ENCODE measurements at places on chromosomes 13 and 19.

- no peak for DNase-seq
These were observed 277.9 kb upstream of the SOX1 start for GRCh38 chr13:111789011-111789410.

DNA sequence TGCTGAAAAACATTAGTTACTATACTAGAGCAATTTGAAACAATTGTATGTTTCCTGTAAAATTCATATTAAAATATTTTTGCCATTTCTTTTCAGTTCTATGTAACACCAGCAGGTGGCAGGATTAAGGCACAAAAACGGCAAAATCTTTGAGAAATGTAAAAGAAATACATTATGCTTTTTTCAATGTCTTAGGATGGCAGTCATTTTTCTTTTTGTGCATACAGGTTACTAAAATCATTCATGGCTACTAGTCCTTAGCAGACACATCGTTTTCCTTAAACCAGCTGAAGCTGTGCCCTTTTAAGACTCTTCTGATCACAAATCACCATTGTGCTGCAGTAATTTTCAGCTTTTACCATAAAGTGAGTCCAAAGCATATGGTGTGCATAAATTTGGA is 800.7 kb upstream of the SLITRK5 start:
- no peak for DNase-seq

DNA sequence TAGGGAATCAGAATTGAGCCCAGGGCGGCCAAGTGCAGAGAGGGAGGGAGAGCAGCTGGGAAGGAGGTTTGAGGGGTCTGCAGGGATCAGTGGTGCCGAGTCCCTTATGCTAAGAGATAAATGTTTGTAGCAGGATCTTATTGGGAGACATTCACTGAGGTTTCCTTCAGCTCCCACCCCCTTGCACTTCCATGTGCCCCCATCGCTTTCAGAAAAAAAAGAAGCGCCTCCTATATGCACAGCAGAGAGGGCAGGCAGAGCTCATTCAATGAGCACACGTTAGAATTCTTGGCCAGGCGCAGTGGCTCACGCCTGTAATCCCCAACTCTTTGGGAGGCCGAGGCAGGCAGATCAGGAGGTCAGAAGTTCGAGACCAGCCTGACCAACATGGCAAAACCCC is 28.0 kb downstream of the CYP4F2 start:
- DNase-seq, result no peak

DNA sequence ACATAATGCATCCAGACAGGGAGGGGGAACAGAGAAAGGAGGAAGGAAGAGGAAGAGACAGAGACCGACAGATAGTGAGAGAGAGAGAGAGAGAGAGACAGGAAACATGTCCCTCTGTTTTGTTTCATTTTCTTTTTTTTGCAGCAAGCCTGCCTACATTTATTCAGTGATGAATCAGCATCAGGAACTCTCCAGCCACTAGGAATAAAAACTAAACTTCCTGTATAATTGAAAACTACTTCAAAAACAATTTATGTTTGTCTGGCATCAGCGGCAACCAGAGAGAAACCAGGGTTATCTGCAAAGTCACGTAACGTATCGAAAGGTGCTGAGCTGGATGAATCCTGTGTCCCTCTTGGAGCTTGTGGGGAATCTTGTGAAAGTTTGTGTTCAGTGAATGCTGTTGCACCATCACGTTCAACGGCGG is 148.6 kb upstream of the SOX21 start:
- no peak for DNase-seq

- no peak for DNase-seq
These were observed 69.3 kb upstream of the MYO16 start for GRCh38 chr13:108560093-108560492.
